ENCODE measurements at places on chromosomes 11 and 22.

GRCh38 chr11:78943154-78943553 is 368.5 kb upstream of the NARS2 start:
- DNase-seq, result no peak

GRCh38 chr22:17842386-17842785 is 68.1 kb upstream of the BID start:
- DNase-seq, result peak; percentile 61

DNA sequence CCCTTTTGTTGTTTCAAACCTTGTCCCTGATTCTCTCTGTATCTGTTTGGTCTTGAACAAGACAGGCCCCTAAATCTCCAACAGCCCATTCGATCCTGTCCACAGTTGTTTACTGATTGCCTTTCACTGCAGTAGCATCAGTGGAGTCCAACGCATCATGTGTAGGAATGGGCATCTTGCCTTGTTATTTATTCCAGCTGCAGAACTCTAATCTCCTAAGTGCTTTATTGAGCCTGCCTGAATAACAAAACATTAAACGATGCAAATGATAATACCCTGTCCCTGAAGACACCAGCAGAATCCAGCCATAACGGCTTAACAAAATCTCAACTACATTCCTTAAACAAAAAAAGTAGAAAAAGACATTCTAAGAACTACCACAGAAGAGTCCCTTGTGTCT is 50.1 kb downstream of the SLC35F2 start:
- no peak for DNase-seq

DNA sequence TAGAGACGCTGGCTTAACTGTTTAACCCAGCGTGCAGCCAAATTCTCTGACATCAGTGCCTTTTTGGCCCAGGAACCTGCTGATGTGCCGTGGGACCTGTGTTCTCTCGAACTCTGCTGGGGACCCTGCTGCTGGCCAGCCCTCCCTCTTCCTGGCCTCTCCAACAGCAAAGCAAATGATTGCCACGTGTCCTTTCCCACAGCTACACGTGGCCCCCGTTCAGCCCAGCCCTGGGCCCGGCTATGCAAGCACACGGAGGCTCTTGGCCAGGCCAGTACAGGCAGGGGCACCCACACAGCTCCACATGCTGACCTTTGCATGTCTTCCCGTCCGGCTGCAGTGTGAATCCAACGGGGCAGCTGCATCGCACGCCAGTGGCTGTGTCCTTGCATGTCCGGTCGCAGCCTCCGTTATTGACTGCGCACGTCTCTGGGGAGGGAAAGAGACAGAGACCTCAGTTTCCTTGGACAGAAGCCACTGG is 51.6 kb upstream of the TTLL12 start:
- DNase-seq, result no peak

DNA sequence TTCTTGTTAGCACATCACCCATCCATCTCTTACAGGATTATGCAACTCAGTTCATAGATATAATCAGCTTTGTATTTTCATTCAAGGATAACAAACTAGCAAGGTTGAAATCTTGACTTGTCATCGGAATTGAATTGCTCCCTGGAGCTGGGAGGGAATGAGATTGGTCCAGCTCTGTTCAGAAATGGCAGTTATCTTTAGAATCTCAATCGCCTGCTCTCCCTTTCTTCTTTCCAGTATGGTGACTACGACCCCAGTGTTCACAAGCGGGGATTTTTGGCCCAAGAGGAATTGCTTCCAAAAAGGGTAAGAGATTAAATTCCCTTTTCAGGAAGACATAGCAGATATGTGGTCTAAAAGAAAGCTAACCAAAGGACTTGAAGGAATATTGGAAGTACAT is 51.0 kb downstream of the NF2 start:
- DNase-seq, result no peak

- no peak for DNase-seq
Observed at GRCh38 chr22:23835484-23836144, 3.2 kb downstream of the DERL3 start.

- DNase-seq, result no peak
Observed at GRCh38 chr11:120532832-120533196, 21.3 kb downstream of the GRIK4 start.

- DNase-seq, result no peak
Observed at GRCh38 chr11:67213178-67213621, 53.1 kb upstream of the GRK2 start.

DNA sequence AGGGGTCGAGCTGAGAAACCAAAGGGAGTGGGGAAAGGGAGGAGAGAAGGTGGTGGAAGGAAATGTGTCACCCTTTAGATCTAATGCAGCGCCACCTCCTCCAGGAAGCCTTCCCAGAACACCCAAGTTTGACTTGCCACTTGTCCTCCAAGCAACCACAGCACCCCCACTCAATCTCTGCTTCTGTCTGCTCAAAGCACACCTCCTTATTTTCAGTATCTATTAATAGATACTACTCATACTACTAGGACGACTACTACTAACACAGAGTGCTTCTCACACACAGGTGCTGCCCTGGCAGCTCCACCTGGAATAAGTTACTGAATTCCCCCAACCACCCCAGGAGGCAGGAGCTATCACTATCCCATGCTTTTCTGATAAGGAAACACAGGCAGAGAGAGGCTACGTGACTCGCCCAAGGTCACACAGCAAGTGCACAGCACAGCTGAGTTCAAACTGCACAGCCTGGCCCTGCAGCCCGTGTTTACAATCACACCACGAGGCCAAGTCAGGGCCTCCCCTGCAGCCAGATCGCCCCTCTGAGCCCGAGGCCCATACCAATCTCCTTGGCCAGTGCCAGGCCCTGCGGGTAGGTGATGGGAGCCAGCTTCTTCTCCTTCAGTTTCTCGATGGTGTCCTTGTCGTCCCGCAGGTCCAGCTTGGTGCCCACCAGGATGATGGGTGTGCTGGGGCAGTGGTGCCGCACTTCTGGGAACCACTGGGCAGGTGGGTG is 13.2 kb downstream of the RAC2 start:
- peak; percentile 73 for DNase-seq

- no peak for DNase-seq
Observed at GRCh38 chr11:37364246-37364839, 766.3 kb upstream of the RAG2 start.

DNA sequence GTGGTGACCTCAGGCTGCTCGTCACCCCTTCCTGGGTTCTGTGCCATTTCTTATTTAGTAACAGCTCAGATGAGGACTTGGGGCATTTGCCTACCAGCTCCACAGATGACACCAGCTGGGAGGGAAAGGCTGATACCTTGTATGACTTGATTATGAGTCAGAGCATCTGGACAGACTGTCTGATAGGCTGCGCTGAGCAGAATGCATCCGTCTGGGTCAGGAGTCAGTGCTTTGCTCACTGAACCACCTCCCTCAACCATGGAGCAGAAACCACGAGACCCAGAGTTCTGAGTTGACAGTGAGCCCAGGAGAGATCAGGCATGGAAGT is 6.8 kb downstream of the ST14 start:
- no peak for DNase-seq

GRCh38 chr22:23849009-23850006 is 8.4 kb upstream of the SLC2A11 start:
- DNase-seq, result peak; percentile 88
